ENCODE measurements at places on chromosomes 2 and 18. TPM values are rescaled to one million over a fixed set of nuclear protein-coding genes. Genes with fewer than 3 reads are reported as not detected.
A peak's percentile ranks its signal among the peaks of the same experiment; 100 is the strongest.

DNA sequence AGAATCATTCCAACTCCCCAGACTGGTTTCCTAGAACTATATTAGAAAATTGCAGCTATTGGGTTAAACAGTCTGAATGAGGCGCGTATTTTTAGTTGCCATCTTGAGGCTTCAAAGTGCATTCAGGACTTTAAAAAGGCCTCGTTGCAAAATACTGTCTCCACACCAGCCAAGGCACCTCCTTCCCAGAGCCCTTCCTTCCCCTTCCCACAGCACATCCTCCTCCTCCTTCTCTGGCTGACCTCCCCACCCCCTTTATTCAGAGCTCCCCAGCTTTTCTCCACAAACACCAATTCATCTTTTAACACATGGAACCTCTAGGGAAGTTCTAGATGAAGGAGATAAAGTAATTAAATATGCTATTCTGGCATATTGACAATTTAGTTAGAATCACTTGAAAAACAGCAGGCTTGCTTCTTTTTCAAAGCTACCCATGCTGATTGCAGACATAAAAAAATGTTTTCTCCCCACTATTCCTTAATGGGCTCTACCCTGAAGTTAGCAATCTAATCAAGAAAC is 90.3 kb downstream of the RTP5 start:
- no peak for DNase-seq

The CCDC74B gene
- 4.8 TPM for polyA plus RNA-seq

GRCh38 chr2:121451398-121451797 is 79.3 kb upstream of the RNU4ATAC start:
- DNase-seq = no peak

DNA sequence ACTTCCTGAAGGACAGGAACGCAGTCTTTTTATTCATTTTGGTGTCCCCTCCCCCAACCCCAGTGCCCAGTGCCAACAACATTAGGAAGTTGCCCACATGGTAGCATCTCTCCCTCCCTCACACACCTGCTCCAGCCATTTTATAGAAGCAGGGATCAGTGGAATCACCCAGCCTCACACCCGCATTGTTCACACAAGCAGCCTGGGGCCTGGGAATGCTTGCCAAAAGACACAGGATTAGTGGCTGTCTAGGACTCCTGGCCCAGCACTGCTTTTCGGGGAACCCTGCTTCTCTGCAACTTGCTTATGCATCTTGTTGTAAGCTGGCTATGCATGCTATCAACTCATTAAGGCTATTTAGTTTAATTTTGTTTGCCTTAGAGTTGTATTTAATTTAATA is 17.9 kb downstream of the TMEM37 start:
- DNase-seq = no peak

DNA sequence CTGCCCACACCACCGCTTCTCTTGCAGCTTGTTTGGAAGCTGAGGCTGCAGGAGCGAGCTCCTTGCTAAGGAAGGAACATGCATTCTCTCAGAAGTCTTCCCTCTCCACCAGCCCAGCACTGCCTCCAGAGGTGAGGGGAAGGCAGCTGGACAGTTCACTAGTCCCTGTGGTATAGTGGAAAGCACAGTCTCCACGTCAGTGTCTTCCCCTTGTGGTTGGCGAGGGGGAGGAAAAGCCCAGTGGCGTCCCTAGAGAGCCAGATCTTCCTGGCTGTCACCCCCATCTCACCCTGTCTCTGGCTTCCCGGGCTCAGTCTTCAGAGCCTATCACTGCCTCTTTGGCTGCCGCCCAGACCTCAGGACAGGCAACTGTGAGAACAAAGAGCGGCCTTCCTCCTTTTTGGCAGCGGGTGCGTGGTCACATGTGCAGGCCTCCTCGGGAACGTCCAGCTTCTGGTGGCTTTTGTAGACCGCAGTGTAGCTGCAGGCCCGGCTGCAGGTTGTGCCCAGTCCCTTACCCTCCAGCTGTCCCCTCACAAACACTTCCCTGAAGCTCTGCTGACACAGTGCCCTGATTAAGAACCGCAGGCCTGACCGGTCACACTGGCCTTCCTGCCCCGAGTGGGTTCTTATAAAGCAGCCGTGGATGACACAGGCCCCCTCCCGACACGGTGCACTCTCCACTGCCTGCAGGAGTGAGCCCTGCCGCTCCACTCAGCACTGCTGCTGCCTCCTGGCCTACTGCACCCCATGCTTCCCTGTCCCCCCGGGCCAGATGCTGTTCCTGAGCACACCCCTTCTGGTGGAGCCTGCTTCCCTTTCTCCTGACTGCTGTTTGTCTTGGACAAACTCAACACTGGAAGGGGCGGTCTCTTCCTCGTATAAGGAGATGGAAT is 90.9 kb downstream of the RNF144A start:
- no peak for DNase-seq

DNA sequence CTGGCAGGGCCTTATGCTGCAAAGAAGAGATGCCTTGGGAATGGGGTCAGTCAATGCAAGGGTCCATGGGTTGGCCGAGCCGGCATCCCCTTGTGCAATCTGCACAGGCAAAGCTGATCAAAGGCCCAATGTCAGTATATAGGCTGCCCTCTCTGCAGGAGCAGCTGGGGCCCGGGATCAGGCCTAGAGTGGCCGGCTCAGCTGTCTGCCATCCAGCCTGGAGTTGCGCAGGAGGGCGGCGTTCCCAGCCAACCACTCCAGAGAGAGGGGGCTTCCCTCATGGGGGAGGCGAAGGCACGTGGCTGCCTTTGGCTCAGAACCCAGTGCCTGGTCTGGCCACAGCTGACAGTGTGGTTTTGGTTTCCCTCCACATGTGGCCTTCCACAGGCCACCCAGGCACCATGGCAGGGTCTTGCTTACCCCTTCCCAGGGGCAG is 3.9 kb downstream of the INPP5D start:
- no peak for DNase-seq

- DNase-seq = peak; percentile 57
These were observed 51.8 kb upstream of the RAB27B start for GRCh38 chr18:54776282-54776977.

DNA sequence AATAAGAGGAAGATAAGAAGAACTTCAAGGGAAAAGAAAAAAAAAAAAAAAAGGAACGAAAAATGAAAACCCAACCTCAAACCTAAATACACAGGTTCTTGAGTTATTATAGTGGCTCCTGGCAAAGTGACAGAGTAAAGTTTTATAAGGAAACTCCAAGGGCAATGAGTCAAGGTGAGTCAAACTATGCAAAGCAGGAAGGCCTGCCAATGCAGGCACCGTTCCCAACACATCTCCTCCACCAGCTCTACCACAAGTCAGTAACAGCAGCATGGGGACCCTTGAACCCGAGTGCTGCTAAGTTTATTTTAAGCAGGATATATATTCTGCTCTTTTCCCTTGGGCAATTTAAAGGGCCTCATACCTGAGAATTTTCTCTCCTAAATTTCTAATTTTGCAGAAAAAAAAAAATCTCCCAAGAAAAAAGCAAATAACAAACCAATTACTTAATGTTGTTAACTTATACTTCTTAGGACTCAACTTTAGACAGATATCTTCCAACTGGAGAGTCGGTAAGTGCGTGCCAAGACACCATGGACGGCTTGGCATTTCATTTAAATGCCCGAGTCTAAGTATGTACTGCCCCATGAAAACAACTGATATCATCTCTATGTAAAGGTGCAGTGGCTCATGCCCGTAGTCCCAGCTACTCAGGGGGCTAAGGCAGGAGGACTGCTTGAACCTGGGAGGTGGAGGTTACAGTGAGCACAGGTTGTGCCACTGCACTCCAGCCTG is 75.7 kb upstream of the TFCP2L1 start:
- DNase-seq = peak; percentile 21

DNA sequence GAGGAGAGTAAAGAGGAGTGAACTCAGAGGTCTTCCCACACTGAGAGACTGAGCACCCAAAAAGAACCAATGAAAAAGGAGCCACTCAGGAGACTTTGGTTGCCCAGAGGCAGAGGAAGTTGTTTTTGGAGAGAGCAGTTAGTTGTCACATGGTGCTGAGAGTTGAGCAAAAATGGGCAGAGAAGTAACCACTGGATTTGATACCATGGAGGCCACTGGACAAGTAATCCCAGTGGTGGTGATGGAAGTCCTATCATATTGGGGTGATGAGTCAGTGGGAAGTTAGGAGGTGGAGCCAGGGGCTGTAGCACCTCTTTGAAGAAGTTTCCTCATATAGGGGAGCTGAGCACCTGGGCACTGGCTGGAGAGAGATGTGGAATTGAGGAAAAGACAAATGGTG is 235.8 kb downstream of the TPGS2 start:
- DNase-seq = no peak

GRCh38 chr2:14313341-14313740 is 319.2 kb upstream of the LRATD1 start:
- DNase-seq = no peak

- DNase-seq = no peak
These were observed 625.6 kb upstream of the CDH2 start for GRCh38 chr18:28802546-28802945.

DNA sequence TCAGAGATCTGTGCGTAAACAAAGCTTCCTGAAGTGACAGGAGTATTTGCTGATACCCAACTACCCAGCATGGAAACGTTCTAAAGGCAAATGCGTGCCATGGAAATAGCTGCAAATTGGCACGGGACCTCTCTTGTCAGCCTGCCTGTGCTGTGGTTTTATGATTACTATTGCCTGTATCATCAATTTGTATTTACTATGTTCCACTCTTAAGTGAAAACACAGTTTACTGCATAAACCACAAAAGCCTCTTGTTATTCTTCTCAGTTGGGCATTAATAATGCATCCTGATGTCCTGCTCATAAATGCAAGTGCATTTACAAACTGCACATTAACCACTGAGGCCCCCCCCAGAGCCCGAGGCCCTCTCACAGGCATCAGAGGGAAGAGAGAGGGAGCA is 196.6 kb upstream of the SLC35G4 start:
- DNase-seq = no peak

GRCh38 chr2:47178341-47178740 is 23.2 kb upstream of the STPG4 start:
- DNase-seq = no peak

DNA sequence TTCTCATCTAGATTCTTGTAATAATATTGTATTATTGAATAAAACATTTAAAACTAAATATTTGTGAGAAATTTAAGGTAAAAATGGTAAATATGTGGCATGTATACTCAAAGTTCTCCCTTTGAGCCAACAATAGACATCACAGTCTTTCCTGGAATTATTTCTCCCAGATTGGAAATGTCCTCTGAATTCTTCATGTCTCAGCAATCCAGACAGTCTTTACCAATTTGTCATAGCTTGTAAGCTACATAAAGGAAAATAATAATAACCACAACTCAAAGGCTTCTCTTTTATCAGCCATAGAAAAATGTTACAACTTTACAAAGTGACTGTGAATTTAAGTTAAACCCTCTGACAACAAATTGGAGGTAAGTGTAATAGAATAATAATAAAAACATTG is 784.9 kb downstream of the EPHA4 start:
- no peak for DNase-seq

DNA sequence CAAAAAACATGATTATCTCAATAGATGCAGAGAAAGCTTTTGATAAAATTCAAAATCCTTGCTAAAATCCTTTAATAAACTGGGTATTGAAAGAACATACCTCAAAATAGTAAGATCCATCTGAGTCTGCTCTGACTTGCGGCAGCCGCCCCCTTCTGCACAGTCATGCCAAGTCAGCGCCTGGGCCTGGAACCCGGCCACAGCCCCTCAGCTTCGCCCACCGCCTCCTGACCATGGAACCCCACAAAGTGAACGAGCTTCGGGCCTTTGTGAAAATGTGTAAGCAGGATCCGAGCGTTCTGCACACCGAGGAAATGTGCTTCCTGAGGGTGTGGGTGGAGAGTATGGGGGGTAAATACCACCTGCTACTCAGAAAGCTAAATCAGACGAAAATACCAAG is 270.9 kb upstream of the TFPI start:
- no peak for DNase-seq

The FAP gene
- 0.21 TPM for polyA plus RNA-seq

DNA sequence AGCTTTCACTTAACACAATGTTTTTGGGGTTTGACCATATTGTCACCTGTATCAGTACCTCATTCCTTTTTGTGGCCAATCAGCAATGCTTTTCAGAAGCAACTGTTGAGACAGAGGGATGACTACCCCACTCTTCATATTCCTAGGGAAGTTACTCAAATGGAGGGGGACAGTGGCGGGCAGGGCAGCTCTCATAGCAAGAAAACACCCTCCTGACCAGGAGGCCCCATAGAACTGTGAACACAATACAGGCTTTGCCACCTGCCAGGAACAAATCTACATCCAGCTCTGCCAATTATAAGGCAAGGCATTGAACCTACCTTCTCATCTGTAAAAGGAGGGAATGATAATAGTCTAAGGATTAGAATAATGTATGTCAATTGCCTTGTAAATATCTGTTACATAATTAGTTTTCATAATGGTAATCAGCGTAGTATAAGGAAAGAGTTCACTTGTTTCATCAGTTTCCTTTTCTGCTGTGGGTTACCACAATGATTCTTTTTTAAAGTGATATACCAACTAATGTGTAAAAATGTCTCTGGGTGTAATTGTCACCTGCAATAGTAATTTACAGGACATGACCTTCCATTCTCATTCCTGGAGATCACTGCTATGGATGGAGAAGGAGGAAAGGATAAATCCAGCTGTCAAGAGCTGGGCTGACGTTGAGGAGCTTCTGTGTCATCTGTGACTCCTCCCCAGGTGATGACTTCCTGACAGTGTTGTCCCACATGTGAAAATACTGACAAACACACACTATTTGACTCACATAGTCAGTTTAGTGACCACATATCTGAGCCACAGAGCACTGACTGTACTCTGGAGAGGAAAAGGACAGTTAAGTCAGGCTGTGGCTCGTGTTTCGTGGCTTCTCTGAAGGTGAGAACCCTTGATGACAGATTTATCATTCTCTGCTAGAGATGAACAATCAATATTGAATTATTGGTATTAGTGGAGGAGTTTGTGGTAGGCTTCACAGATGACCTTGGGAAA is 13.5 kb downstream of the ALPK2 start:
- no peak for DNase-seq

- no peak for DNase-seq
These were observed 83.7 kb downstream of the FMNL2 start for GRCh38 chr2:152418688-152419087.

- no peak for DNase-seq
These were observed 307.7 kb upstream of the TNP1 start for GRCh38 chr2:217167531-217167930.

GRCh38 chr18:13026583-13027270 is 35.6 kb downstream of the CEP192 start:
- DNase-seq = no peak

GRCh38 chr18:904218-905090 is at the start of gene ADCYAP1:
Gene ADCYAP1 (plus strand): TSS chr18:904871. CDS start chr18:905387, 516 bp downstream.
- DNase-seq = no peak

GRCh38 chr2:179429597-179429996 is 165.0 kb upstream of the SESTD1 start:
- DNase-seq = no peak

- DNase-seq = no peak
These were observed 25.2 kb upstream of the ACVR1 start for GRCh38 chr2:157901325-157901724.
